Hematopoietic multipotent progenitor cell treated with erythropoietin and hydrocortisone succinate and interleukin-3 and kit ligand, for 6 days (in vitro differentiated cells): ENCODE measurements at places on chromosomes 11 and 22.

DNA sequence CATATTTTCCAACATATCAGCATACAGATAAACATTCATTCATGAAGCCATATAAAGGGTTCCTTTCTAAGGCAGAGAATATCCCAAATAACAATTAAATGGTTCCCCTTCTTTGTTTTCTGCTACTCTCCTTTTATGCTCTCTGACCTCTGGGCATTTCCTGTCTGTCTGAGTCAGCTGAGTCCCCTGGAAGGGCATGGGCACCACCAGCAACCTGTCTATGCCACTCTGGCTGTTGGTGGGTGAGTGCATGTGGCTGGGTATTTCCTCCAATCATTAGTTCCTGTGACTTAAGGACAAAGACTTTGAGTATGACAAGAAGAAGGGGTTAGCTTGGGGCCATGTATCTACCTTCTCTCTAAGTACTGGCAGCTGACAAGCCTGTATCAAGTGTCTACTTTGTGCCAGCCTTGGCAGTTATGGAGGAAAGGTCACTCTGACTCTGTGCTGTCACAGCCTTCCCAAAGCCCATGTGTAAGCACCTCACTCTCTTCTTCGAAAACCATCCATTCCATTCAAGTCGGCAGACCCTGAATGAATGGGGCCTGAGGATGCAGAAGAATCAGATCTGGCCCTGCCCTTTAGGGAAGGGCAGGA, 86.3 kb upstream of the PHOX2A start:
- DNase-seq: no peak

DNA sequence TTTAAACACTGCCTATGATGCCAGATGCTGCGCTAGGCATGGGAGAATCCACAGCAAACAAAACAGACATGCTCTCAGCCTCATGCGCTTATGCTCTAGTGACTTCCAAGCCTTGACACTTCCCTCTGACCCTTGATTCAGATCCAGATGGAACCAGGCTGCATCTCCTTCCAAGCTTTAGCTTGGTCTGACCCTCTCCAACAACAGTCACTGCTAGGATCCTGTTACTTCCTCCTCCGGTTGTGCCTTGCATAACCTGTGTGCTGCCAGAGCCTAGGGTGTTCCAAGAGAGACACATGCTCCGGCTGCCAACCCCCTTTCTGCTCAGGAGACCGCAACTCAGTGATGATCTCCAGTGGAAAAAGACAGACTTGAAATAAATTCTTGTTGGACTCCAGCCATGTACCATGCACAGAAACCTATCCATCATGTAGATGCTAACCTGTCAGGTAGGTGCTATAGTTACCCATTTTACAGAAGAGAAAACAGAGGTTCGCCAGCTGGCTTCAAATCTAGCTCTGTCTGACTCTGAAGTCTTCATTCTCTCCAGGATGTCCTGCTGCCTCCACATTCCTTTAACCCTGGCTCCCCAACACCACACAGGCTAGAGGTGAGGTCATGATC, 136.3 kb upstream of the TEAD1 start:
- DNase-seq: no peak

- no peak for DNase-seq
Measured at GRCh38 chr11:80096736-80097135, 655.9 kb upstream of the TENM4 start.

- DNase-seq: no peak
Measured at GRCh38 chr22:37387793-37388192, 39.5 kb downstream of the ELFN2 start.

- peak; percentile 66 for DNase-seq
Measured at GRCh38 chr11:43825217-43825816, 55.3 kb upstream of the ALKBH3 start.

DNA sequence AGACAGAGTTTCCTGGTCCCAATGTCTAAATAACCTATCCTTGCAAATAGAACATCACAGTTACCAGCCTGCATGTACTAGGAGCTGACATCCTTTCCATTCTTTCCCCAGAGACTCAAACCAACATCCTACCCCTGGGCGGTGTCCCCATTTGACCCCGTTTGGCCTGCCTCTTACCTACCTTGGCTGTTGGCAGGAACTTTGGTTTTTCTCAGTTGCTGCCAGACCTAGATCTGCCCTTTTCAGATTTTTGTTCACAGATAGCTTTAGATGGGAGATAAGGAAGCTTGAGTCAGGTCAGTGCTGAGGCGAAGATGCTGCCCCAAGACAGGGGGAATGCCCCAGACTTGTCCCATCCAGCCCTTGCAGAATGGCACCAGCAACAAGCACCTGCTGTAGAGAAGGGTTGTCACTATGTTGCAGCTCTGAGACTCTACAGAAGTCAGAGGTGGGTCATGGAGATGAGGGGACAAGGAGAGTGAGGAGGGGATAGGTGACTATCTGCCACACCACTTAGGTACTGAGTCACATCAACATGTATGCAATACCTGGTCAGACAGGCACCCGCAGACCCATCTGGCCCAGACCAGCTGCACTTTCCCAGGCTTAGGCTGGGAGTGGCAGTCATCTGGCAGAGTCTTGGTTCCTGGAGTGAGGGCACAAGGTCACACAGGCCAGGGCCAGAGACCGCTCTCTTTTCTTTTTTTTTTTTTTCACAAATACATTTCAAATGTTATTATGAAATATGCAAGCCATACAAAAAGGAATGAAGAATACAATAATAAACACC, 61.5 kb upstream of the POU2AF1 start:
- DNase-seq: no peak

GRCh38 chr11:79417069-79417920, 23.5 kb downstream of the TENM4 start:
- DNase-seq: no peak

GRCh38 chr11:78587446-78587845, 12.8 kb upstream of the NARS2 start:
- DNase-seq: no peak

DNA sequence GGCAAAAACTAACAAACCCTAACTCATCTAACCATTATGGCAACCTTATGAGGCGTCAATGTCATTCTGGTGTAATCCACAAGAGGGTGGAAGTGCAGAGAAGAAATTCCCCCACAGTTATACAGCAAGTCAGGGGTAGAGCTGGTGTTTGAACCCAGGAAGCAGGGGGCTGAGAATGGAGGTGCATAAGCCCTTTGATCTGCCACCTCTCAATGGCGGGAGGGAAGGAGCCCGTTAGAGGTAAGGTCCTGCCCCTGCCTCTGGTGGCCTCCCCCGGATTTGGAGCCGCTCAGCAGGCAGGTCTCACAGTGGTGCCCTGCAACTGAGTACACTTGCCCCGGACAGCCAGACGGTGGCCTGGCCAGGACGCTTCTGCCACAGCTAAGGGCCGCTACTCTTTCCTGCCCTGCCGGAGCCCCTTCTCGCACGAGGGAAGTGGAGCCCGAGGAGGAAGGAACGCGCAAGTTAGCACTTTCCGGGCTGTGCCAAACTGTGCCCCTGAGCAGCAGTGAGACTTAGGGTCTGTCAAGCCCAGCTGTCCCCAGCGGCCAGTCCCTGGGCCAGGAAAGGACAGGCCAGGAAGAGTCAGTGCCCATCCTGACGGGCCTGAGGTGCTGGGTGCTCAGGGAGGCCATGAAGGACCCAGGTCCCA, 1.1 kb downstream of the FXYD2 start:
- peak; percentile 60 for DNase-seq
